ENCODE measurements at places on chromosomes 2 and 18.

DNA sequence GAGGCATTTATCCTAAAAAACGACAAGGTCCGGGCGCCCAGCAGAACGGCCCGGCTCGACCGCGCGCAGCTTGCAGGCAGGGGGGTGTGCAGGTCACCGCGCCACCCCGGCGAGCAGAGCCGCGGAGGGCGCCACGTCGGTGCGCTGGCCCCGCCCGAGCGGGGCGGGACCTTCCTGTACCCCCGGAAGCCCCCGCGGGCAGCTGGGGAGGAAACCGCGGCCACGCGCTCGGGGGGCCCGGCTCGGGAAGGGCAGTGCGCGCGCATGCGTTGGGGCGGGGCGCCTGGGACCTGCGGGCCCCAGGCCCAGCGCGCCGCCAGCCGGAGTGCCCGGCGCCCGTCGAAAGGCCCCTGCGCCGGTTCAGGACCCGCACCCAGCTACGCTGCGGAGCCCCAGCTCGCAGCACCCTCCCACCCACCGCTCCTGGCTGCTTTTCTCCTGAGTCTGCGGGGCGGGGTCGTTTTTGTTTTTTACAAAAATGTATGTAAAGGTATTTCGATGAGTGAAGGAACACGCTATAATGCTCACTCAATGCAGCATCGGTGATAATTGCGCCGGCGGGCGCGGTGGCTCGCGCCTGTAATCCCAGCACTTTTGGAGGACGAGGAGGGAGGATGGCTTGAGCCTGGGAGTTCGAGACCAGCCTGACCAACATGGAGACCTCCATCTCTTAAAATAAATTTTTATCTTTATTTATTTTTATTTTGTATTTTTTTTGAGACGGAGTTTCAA, 47.7 kb upstream of the POMC start:
- DNase-seq: no peak

DNA sequence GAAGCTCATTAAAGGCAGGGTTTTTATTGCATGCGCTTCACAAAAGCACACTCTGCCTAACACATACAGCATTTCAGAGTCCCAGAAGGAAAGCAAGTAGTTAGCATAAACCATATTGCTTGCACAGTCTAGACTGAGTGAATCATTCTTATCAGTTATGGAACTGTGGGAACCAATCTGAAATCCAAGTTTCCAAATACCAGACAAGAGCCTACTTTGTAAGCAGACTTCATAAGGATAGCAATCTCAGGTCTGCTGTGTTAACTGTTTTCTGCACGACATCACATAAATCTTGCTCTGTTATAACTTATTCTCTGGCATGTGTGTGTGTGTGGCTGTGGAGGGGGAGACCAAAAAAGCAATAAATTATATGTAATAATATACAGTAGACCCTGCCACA, 608.1 kb upstream of the REG3G start:
- DNase-seq: no peak

DNA sequence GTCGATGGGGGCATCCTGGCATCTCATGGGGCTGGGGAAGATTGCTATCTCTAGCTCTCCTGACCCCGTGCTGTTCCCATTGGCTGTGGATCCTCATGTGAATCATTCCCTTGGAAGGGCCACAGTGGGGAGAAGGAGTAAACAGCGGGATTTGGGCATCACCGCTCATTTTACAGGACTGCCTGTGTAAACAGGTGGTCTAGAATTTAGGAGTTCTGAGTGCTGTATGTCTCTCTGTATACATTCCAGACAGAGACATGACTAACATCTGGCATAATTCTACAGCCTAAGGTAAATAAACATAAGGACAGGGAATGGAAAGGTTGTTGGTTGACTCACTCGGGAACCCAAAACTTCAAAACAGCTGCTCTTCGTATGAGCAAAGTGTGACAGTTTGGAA, 92.7 kb downstream of the COPS8 start:
- no peak for DNase-seq

- DNase-seq: no peak
Observed at GRCh38 chr2:195648787-195649186, 8.2 kb upstream of the SLC39A10 start.

DNA sequence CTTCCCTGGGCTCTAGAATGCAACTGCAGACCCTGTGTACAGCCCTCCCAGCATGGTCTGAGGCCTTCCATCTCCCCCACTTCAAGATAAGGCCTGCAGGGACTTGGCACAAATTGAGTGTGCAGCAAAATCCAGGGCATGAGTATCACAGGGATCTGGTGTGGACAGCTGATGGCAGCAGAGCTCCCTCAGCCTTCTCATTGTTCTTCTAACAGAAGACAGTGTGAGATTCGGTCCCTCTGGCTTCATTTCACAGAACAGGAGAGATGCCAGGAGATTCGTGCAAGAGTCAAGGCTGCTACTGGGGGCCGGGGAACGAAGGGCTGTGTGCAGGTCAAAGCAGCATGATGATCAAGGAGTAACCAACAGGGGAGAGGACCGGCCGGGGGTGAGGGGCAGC, 85.8 kb downstream of the UXS1 start:
- DNase-seq: no peak

- peak; percentile 27 for DNase-seq
Observed at GRCh38 chr2:210224591-210224940, 681 bp downstream of the ACADL start.

DNA sequence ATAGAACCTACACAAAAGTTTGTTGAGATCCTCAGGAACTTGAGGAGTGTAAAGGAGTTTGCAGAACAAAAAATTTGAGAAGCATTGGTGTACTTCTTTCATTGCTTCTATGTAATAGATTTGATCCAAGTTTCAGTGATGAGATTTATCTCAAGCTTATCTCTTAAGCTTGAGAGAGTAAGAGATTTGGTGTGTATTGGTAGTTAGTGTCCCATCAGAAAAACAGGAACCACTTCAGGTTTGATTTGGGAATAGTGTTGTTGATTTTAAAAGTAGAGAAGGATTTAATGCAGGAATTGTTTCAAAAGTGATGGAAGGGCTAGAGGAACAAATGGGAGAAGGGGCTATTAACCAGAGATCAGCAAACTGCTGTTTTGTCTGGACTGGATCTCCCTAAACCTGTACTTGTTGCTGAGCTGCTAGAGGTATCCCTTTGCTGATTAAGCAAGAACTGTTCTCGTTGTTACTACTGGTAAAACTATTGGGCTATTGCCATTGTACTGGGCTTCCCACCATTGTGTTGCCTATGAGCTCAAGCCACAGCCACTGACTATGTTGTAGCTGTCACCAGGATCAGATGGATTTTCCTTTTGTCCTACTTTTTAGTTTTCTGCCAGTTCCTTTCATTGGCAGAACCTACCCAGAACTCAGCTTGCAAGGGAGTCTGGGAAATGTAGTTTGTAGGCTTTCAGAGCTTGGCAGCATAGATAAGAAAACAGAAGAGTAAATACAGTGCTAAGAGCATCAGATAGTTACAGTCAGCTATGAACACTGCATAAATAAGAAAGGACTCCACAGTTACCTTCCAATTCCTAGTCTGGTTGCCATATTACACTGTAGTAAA, 39.3 kb downstream of the RAB10 start:
- no peak for DNase-seq

DNA sequence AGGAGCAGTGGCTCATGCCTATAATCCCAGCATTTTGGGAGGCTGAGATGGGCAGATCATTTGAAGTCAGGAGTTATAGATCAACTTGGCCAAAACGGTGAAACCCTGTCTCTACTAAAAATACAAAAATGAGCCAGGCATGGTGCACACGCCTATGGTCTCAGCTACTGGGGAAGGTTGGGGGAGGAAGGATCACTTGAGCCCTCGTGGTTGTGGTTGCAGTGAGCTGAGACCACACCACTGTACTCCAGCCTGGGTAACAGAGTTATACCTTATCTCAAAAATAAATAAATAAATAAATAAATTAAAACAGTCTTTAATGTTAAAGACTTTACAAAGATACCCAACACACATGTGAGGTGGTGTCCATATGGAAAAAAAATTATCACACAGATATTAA, 134.0 kb downstream of the C2orf74 start:
- no peak for DNase-seq

DNA sequence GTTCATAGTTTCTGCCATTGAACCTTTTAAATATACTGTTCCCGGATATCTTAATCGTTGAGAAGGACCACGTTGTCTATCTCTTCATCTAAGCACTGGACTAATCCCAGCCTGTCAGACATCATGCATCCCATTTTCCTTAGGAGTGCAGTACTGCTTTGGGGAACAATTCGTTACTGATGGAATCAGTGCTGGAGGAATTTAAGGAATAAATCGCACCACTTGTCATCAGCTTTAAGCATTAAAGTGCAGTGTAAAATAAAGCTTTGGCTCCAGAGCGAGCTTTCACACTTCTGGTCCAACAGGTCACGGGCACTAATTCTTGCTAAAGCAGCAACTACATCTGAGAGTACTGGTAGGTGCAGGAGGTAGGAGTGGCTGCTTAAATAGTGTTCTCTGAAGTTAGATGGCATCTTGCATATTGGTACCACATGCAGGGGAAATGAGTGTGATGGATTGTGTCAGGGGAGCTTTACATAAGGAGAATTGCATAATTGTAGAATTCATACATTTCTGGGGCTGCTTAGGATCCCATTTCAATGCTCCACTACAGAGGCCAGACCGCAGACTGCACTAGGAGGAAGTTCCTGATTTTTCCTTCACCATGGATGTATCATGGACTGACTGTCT, 105.7 kb upstream of the RASGRP3 start:
- DNase-seq: no peak

DNA sequence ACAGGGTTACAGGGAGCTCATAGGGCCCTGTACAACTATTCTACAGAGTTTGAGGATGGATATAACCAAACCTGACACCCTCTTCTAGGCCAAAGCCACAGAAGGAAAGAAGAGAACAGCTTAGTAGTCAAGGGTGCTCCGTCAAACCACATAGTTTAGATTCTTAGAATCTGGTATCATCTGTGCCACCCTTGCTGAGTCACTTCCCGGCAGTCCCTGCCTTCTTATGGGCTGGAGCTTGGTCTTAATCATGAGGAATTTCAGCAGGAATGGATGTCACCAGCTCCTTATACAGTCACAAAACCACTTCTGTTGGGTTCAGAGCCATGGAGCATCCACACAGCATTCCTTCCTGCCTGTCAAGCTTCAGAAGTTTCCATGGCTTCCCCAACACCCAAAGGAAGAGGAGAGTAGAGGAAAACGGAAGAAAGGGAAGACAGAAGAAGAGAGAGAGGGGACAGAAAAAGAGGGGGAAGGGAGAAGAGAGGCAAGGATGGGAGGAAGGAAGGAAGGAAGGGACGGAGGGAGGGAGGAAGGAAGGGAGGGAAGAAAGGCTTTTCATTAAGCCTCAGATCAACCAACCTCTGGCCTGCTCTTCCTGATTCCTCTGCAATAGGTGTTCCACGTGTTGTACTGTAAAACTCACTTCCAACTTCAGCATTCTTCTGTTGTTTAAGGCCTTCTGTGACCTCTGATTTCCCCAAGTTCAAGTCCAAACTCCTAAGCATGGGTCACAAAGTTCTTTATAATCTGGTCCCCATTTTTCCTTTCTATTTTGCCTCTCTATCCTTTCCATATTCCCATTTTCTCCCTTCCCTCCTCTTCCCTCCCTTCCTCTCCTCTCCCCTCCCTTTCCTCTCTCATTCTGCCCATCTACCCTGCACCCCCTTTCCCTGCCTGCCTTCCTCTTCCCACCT, 246.1 kb upstream of the TNP1 start:
- no peak for DNase-seq

- no peak for DNase-seq
Observed at GRCh38 chr2:117086174-117086942, 728.1 kb upstream of the DDX18 start.

DNA sequence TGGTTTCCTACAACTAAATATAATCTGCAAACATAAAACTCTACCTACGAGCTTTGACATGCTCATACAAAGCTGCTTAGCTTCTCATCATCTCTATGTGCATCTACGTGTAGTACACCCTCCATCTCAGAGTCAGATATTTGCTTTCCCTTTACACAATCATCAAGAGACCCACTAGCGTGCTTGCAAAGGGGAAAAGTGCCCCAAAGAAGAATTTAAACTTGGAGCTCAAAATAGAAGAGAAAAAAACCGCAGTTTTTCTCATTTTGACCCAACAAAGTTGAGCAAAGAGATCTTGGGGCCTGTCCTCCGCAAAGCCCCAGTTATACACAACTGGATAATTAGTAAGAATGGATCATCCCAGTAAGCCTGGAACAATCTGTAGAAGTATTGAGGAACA, 104.1 kb downstream of the PAX3 start:
- DNase-seq: no peak

DNA sequence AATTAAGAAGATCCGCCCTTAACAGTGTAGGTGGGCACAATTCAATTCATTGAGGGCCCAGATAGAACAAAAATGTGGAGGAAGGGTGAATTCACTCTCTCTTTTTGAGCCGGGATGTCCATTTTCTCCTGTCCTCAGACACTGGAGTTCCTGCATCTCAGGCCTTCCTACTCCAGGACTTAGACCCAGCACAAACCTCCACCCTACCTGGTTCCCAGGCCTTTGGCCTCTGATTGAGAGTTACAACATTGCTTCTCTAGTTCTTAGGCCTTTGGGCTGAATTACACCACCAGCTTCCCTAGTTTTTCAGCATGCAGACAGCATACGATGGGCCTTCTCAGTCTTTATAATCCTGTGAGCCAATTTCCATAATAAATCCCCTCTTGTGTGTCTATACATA, 87.8 kb upstream of the TMEM17 start:
- DNase-seq: no peak

DNA sequence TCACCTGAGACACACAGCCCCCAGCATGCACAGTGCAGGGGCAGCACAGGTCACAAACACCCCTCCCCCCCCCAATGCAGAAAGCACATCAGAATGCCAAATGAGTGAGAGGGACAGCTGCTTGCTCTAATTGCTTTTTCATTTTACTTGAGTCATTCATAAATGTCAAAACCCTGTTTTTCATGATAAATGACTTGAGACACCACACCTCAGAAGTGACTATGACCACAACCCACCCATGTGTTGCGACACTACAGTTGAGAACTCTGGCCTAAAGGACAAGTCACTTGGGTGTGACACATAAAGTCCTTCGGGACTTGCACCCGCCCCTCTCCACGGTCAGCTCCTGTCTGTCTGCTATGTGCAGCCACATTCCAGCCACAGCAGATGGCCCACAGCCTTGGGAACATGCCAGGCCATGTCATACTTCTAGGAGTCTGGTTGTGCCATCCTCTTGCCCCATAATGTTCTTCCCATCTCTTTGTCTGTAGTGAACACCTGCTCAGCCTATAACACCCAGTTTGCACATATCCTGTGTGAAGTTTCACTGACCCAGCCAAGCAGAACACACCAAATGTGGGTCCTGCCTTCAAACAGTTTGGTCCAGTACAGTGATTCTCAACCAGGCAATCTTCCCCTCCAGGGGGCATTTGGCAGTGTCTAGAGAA, 30.2 kb upstream of the RIOK3 start:
- DNase-seq: no peak

DNA sequence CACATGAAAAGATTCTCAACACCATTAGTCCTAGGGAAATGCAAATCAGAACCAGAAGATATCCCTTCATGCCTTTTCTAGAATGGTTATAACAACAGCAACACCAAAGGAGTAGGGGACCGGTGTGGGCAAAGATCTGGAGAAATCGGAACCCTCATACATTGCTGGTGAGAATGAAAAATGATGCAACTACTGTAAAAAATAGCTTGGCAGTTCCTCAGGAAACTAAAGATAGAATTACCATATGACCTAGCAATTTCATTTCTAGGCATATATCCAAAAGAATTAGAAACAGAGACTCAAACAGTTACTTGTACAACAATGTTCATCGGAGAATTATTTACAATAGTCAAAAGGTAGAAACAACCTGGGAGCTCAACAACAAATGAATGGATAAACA, 29.2 kb upstream of the CDH7 start:
- no peak for DNase-seq
